ENCODE measurements at places on chromosomes 2 and 18.

- DNase-seq = no peak
Measured at GRCh38 chr2:136957044-136957443, 191.7 kb downstream of the THSD7B start.

DNA sequence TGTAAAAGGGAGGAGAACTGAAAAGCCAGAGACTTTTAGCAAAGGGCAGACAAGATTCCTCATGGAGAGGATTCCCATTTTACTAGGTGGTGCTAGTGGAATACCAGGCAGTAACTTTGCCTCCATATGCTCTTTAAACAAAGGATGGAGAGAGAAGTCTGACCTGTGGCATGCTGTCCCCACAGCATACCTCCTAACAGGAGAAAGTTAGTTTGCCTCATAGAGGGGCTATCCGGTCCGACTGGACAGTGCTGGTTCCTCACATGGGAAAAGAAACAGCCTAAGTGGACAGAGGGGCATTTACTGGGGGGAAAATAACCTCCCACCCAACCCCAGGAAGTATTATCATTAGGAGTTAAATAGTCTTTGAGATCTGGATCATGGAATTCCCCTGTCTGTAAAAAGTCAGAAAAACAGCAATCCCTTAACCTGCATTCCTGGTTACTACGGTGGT lies 31.6 kb upstream of the GMCL1 start:
- no peak for DNase-seq

- peak; percentile 84 for DNase-seq
Measured at GRCh38 chr2:38720613-38721241, 30.4 kb downstream of the SRSF7 start.

- no peak for DNase-seq
Measured at GRCh38 chr2:203714112-203714511, 7.7 kb downstream of the CD28 start.

DNA sequence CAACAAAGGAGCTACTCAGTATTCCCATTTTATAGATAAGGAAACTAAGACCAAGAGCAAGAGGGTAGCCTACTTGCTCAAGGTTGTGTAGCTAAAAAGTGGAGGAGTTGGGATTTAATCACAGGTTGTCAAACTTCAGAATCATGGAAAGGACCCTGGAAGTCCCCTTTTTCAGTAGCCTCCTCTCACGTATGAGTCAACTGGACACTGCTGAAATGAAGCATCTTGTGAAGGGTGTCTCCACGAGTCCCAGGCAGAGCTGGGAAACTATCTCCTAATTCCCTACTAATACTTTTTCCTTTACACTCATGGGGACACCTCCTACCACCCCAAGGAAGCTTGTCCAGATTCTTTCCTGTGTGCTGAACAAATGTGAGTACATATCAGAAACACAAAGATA lies 155.8 kb downstream of the RHBDD1 start:
- DNase-seq = no peak

Measured in fibroblast of skin of left quadriceps (primary cell).